Urothelium cell line (cell line): ENCODE measurements at places on chromosomes 12 and 14.

DNA sequence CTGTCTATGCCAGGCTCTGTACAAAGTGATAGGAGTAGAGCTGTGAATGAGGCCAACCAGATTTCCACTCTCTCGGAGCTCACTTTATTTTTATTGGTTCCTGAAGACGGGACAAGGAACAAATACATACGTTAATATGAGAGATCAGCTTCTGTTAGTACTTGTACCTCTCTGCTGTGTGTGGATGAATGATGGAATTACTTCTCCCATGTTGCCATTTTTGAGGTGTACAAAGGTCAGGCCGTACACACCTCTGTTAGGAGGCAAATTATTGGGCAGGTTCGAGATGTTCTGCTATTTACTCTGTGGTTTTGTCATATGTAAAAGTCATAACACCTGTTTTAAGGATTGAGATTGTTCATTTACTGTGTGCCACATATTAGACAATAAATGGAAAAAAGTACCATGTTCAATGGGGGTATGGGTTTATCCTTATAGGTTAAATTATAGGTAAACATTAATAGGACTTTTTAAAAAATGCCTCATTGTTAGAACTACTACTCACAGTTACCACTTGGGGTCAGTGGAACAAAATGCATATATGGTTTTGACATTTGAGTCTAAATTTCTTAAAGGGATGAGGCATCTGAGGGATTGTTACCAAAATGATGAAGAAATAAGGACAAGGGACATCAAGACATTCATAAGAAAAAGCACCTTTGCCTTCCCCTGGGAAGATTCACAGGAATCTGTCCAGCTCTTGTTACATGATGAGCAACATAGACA lies 26.9 kb downstream of the WBP11 start:
- no peak for DNase-seq

DNA sequence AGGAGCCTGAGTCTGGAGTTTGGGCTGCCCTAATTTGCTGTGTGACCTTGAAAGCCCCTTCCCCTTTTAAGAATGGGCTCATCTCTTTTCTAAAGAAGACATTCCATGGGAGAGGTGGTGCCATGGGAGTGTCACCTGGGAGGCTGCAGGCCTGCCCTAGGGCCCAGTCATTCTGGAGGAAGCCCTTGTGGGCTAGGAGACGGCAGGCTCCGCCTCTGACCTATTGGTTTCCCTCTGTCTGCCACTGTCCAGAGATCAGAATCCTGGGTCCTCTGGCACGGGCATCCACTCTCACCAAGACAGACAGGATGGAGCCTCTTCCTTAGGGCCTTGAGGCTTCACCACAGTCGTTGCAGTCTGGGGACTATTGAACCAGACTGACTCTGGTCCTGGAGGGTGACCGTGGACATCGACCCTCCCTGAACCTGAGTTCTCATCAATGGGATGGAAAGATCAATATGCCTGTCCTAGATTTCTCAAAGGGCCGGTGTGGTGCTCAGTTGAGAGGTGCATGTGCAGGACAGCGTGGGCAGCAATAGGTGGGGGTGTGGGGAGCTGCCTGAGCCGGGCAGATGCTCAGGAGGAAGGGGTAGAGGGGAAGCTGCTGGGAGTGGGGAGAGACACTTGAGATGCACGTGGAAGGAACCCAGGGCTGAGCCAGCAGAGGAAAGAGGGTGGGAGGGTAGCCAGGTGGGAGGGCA lies 12.2 kb upstream of the CLMN start:
- no peak for DNase-seq

DNA sequence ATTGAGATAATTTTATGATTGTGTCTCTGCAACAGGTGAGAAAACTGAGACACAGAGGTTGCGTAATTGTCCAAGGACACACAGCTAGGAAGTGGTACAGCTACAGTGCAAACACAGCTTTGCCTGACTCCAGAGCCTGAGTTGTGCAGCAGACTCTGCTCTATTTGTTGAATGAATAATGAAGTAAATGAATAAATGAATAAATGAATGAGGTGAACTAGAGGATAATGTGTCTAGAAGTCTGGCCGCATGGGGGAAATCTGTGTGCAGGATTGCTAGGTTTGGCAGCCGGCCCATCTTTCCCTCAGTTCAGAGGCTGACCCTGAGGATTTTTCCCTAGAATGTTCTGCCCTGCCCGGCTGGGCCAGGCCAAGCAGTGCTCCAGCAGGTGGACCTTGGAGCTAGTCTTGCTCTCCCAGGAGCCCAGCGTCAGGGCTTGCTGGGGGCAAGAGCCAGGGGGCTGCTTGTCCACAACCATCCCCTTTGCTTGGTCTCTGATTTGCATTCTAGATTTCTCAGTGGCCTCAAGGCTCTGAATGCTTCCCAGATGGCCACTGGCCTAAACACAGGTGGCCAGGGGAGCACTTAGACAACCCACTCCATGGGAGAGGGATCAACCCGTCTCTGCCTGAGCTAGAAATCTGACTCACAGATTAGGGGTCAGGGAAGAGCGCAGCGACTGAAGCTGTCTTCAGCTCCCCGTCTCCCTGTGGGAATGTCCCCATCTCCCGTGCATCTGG lies 225.2 kb downstream of the C12orf75 start:
- no peak for DNase-seq

DNA sequence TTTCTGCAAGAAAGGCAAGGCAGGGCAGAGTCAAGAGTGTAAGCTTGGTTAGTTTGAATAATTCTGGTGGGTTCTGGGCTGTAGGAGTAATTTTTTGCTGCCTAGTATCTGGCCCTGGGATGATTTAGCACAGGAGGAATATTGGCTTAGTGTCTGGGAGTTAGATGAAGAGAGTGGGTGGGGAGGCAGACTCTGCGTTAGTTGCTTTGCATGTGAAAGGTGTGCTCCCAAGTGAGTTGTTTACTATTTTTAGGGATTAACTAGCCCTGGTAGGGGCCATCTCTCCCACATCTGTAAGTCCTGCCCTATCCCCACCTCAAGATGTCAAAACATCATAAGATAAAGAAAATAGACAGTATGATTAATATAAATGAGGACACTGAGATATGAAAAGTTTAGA lies 249.7 kb downstream of the LRIG3 start:
- no peak for DNase-seq

- no peak for DNase-seq
Measured at GRCh38 chr14:102764220-102764671, 13.0 kb upstream of the TRAF3 start.

DNA sequence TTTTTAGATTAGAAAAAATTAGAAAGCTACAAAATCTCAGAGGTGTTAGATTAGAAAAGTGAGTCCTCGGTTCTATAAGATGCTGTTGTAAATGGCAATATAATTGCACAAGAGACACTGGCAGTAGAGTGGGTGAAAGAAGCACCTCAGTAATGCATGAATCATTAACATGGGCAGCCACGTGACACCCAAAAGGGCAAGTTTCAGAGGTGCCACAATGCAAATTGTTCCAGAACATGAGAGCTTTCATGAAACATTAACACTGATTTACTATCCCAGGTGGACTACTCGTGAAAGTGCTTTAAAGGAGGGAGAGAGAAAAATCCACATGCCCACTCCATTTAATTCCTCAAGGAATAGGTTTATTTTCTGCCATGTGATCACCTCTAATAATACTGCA lies 108.4 kb downstream of the PTPRR start:
- no peak for DNase-seq

GRCh38 chr14:46480817-46481216 lies 170.8 kb downstream of the RPL10L start:
- DNase-seq = no peak

- DNase-seq = no peak
Measured at GRCh38 chr12:131460520-131460919, 250.4 kb upstream of the SFSWAP start.

- DNase-seq = no peak
Measured at GRCh38 chr14:38972511-38972910, 130.5 kb downstream of the SEC23A start.

DNA sequence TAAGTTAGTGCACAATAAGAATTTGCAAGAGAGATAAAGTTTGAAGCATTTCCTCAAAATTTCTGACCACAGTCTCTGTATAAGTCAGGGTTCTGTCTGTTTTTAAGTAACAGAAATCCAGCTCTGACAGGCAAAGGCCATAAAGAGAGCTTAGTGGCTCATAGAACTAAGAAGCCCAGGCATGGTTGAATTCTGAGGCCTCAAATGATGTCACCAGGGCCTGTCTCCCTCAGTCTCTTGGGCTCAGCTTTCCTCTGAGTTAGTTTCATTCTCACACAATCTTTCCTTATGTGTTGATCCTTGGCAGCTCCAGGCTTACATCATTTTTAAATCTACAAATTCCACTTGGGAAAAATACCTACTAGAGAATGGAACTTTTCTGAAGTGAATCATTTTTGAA lies 173.4 kb upstream of the ATP2B1 start:
- no peak for DNase-seq

DNA sequence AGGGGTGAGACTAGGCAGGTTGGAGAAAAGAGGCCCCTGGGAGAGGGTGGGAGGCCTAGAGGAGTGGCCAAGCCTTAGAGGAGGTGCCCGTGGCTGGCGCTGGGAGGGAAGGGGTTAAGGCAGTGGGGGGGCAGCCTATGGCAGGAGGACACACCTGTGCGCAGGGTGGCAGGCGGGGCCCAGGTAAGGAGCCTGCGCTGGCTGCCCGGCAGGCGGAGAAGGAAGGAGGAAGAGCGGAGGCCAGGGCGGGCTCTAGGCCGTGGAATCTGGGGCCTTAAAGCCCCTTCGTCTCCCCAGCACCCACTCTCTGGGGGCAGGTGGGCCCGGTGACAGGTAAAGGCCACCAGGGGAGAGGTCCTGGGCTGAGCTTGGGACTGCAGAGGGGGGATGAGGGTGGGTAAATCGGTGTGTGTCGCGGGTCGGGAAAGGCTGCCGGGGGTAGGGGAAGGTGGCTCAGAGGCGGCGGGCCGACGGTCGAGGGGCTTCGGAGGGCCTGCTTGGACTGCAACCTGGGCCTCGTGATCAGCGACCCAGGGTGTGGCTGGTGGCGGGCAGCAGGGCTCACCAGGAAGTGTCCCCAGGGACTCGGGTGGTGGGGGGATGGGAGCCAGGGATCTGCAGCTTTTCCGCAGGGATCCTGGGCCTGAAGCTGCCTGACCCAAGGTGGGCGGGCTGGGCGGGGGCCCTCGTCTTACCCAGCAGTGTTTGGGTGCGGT lies 7.3 kb downstream of the PHB2 start:
- DNase-seq = no peak

DNA sequence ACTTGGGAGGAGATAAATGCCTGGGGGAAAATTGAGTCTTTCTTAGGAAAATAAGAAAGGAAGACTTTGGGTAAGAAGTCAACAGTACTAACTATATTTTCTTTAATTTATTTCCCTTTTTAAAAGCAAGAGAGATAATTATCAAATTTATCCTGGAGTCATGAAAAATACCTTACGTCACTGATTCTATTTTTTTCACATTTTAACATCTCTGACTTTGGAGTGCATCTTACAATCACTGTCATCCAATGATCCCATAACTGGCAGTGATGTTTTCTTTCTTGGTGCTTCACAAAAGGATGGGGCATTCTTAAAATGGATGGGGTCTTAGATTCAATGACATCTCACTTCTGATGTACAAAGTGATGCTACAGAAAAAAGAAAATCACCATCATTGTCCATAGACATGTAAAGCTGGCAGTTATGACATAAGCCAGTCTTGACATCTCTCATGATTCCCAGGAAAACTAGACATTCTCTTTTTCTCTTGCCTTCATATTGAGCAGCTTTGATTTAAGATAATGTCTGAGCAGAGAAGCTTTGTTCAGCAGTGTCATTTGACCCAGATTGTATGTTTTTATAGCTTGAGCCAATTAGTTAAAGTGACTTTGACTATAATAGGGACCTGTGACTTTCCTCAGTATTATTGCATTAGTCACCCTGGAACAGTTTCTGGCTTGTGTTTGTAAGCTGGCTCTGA lies 236.2 kb downstream of the EGLN3 start:
- no peak for DNase-seq

DNA sequence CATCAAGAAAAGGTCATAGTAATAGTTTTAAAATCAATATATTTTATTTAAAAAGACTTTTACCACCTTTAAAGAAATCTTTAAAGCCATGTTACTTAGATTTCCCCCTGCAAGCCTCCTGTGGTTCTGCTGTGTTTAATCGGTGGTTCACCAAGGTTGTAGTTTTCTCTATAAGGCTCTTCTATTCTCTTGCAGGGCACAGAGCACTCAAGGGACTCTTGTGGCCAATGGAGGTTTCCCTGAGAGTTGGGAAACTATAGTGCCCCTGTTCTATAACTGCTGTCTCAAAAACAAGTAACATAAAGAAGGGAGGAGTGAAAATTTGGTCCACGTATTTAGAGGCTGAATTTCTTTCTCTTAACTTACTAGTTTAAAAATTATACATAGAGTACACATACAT lies 25.0 kb downstream of the DACT1 start:
- DNase-seq = no peak

DNA sequence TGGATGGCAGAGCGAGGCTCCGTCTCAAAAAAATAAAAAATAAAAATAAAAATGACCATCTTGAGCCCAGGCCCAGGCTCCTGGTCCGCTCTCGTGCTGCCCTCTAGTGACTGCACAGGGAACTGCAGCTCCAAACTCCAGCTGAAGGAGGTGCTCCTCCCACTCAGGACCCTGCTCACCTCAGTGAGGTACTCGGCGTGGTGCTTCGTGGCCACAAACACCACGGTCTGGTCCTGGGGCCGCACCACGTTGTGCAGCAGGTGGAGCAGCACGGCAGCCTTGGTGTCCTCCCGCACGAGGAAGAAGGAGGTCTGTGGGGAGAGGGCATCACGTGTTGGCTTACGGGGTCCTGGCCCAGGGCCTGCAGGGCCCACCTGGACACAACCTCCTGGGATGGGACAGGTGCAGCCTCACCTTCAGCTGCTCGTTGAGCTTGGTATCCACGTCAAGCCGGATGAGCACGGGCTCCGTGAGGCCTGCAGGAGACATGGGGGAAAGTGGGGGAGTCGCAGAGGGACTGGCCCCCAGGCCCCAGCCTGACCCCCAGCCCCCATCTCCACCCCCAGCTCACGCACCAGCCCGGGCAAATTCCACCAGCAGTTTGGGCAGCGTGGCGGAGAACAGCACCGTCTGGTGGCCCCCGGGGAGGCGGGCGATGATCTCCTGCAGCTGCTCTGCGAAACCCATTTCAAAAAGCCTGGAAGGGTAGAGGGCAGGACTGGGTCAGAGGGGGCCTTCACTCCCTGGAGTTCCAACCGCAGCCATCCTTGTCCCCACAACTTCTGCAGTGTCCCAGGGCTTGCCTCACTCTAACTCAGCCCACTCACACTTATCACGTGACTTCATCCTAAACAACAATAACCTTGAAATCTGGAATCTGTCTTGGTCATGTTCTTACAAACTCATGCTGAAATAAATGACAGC lies 10.6 kb downstream of the DDX54 start:
- peak; percentile 82 for DNase-seq

- no peak for DNase-seq
Measured at GRCh38 chr14:63677891-63678379, 36.3 kb upstream of the WDR89 start.

GRCh38 chr14:44988694-44989093 lies 26.7 kb downstream of the TOGARAM1 start:
- DNase-seq = no peak

- DNase-seq = peak; percentile 67
Measured at GRCh38 chr12:12327802-12328201, 22.2 kb downstream of the MANSC1 start.

DNA sequence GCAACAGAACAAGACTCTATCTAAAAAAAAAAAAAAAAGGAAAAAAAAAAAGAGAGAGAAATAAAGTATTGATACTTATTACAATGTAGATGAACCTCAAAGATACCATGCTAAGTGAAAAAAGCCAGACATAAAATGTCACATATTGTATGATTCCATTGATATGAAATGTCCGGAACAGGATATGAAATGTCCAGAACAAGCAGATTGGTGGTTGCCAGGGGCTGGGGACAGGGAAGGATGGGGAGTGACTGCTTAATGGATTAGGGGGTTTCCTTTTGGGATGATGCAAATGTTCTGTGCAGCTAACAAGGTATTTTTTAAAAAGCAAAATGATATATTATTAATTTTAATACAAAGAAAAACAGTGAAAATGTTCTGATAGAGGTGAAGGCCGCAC lies 5.0 kb downstream of the HVCN1 start:
- DNase-seq = no peak
